Stimulated activated CD8-positive, alpha-beta memory T cell treated with anti-CD3 and anti-CD28 coated beads, Interleukin-4, amount 100 ng/mL, for 1 hour (primary cell): ENCODE measurements at places on chromosomes 2 and 18.

GRCh38 chr18:26425148-26425531 is 123.2 kb downstream of the KCTD1 start:
- no peak for DNase-seq

GRCh38 chr2:142521492-142521891 is 356.0 kb upstream of the KYNU start:
- no peak for DNase-seq

- DNase-seq = no peak
These were observed 703.8 kb upstream of the FSHR start for GRCh38 chr2:49858113-49858490.

- DNase-seq = no peak
These were observed 374.2 kb upstream of the MAP2 start for GRCh38 chr2:209049608-209050007.

GRCh38 chr2:102505290-102505689 is 32.3 kb downstream of the SLC9A4 start:
- no peak for DNase-seq

DNA sequence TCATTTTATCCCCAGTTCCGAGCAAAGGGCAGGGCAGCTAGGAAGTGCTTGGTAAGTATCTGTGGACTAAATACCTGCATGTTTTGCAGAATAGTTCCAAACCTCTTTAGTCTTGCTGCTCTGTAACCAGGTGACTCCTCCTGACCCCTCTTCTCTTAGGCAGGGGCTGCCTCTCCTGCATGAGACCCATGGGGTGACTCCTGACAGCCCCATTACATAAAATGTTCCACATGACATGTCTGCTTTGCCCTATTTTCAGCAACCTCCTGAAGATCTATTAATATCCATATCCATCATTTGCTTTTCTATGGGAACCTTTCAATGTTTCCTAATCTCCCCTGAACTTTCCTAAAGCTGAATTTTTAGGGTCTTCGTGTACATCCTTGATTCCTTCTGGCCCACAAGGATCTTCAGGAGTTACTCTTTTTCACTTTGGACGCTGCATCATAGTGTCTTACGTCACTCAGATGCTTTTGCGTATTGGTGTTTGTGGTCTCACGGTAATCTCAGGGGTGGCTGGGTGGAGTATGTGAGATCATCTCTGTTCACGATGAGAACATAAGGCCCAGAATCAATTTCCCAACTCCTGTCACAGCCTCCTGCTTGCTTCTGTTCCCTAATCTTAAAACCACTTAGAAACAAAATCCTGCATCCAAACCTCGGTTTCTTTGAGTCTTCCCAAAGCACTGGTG is 76.6 kb downstream of the MAPK4 start:
- no peak for DNase-seq

DNA sequence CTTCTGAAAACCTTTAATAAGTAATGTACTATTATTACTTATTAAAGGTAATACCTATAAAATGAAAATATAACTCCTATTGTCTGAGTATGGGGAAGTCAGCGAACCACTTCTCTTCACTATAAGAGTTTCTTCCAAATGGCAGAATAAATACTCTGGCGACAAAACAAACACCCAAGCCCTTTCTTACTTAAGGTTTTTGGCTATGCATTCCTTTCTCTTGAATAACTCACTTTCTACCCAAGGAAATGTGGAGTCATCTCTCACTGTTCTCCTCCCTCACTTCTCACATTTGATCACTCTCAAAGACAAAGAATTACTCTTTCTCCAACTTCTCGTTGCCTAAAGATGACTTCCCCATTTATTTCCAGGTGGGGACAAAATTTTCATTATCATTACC is 816.8 kb upstream of the CRIM1 start:
- DNase-seq = no peak
